ENCODE measurements at places on chromosomes 3 and 15.
A peak's percentile ranks its signal among the peaks of the same experiment; 100 is the strongest.

- no peak for DNase-seq
These were observed 577.7 kb downstream of the FOXP1 start for GRCh38 chr3:71005702-71006321.

DNA sequence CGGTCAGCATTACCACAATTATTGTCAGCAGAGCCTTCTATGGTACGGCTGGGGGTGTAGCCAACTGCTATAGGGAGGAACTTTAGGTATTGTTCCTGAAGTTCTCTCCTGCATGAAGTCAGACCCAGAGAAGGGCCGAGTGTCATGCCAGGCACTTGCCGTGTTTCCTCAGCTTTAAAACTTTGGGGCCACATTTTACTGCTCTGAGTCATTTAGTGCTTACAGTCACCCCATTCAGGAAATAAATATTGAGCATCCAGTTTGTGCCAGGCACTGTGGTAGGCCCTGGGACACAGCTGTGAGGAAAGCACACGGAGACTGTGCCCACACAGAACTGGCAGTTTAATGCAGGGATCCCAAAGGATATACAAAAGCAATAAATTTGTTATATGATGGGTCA lies 54.5 kb upstream of the APEH start:
- DNase-seq, result no peak

DNA sequence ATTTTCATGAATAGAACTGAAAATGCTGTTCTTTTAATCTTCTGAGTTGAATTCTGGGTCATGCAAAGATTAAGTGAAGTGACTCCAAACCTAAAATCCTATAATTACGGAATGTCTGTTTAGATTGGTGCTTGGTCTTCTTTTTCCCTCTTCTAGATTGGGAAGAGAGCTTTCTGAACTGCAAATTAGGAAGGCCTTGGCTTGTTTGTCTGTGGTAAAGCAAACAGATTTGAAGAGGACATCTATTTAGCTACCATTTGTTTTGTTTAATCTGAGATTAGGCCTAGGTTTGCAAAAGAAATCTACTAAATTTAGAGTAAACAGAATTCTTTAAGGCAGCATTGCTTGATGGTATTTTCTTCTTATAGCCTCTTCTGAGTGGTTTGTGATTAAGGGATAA lies 23.5 kb downstream of the PAQR9 start:
- DNase-seq, result no peak

- DNase-seq, result no peak
These were observed 2.3 kb downstream of the SUCNR1 start for GRCh38 chr3:151875759-151876158.

DNA sequence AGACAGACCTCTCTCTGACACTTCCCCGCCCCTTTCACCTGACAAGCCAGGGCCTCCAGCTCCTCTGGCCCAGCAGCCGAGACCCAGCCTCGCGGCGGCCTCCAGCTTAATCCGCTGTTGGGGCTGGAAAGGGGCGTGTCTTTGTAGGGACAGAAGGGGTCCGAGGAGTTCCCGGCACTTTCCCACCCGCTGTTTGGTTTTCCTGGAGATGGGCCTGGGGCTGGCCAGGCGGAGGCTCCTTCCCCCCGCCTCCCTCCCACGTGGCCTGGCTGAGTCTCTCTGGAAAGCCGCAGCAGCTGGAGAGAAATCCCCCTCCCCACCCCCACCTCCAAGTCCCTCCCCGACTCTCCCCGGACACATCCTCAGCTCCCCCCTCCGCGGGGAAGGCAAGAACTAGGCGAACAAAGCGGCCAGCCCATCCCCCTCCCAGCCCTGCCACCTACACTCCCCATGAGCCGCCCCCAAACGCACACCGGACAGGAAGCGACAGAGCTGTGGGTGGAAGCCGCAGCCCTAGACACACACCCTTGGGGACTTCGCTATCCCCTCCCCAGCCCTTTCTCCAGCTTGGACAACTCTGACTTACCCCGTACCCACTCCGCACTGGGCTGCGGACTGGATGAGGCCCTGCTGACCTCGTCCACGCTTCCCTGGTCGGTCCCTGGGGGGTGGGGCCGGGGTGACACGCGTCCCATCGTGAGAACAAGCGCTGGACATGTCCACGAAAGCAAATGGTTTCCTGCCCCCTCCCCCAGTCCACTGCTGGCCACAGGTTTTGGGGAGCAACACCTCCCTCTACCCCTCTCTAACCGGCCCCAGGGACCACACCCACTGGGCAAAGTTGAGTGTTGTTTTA lies 1.2 kb downstream of the IGDCC4 start:
- DNase-seq, result no peak

DNA sequence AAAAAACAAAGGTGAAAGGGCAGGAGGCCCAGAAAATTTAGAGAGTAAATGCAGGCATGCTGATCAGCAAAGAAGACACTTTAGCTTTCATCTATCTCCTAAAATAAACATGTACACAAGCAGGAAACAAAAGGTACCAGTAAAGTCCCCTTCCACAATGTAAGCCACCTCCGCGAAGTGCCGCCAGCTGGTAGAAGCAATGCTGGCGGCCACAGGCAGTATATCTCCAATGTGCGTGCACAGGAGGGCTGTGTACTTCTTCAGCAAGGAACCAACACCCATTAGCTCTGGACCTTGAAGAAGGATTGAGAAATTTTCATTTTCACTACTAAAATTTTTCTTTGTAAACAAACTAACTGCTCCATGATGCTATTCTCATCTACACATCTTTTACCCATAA lies 75.4 kb downstream of the HERC2 start:
- DNase-seq, result no peak

- no peak for DNase-seq
These were observed 6.1 kb upstream of the OSTN start for GRCh38 chr3:191192941-191193340.

DNA sequence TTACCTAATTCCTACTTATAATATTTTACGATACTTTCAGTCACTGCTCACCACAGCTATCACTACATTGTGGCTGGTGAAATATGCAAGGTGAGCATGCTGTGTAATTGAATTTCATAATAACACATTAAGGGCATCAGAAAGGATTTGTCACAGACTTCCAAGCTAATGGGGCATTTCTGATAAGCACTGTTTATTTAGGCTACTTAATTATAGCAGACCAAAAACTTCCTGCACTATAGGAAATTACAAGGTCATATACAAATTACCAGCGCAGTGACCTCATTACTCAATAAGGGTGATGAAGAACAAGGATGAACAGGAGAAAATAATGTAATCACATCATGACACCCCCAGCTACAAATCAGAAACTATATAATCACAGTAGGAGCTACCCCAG lies 88.6 kb upstream of the FAM3D start:
- no peak for DNase-seq

GRCh38 chr3:148332509-148332908 lies 365.2 kb upstream of the AGTR1 start:
- DNase-seq, result no peak

- no peak for DNase-seq
These were observed 45.2 kb downstream of the CDCP1 start for GRCh38 chr3:45100981-45101407.

- no peak for DNase-seq
These were observed 305.5 kb downstream of the GRM7 start for GRCh38 chr3:7166460-7166859.

DNA sequence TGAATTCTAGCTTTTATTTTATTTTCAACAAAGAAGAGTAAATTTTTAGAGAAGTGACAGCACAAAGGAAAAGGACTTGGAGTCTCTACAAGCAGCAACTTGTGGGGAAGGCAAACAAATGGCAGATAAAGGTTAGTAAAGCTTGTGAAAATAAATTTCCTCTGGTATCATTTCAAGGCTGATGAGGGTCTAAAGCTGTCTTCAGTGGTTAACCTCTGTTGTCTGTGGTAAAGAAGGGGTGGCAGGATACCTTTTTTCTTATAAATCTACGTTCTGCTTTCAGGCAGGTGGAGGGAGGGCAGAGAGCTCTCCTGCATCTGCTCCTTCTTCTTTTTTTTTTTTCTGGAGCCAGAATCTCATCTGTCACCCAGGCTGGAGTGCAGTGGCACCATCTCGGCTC lies 50.5 kb downstream of the NMD3 start:
- no peak for DNase-seq

DNA sequence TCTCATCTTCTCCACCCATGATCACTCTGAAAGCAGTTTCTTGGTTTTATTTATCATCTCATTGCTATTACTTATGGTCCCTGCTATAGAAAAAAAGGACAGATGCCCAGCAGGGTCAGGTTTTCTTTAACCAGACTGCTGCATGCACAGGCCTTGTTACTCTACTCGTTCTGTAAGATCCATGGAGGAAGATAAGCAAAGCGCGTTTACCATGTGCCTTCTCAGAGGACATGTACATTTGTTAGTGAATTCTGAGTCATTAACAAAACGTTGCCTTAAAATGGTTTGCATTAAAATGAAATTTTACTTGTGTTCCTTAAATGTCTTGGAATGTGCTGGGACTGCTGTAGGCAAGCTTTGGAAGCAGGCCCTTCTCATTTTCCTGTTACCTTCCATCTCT lies 657.3 kb upstream of the KCNMB2 start:
- DNase-seq, result no peak

DNA sequence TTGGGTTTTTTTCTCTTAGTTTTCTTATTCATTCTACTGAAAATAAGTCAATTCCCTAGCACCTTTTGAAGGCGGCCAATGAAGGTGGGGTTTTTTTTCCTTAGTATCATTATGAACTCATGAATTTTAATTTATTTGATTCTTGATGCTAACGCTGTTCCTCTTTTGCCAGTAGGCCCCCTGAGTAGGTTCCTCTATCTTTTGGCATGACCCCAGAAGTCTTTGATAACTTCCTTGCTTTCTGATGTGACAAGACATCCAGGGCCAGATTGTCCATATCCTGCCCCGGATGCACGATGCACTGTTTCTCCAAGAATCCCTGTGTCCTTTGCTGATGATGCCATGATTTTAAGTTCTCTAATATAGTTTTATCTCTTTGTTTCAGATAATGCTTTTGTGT lies 20.6 kb downstream of the LRRK1 start:
- no peak for DNase-seq

DNA sequence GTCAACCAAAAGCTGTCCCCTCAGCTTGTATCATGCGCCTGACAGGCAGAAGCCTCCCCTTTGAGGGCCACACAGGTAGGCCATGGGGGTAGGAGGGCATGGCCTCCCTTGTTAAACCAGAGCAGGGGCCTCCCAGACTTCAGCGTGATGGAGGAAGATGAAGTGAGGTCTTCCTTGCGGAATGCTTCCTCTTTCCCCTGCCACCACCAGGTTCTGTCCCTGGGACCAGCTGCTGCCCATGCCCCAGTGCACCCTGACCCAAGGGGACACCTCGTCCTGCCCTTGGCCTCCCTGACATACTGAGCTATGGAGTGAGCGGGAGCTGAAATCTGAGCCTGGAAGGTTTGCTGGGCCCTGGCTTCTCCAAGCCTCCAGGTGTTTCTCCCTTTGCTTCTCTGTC lies 26.7 kb downstream of the SSUH2 start:
- no peak for DNase-seq

- no peak for DNase-seq
These were observed 648.8 kb upstream of the KCNMB2 start for GRCh38 chr3:177887475-177887874.

DNA sequence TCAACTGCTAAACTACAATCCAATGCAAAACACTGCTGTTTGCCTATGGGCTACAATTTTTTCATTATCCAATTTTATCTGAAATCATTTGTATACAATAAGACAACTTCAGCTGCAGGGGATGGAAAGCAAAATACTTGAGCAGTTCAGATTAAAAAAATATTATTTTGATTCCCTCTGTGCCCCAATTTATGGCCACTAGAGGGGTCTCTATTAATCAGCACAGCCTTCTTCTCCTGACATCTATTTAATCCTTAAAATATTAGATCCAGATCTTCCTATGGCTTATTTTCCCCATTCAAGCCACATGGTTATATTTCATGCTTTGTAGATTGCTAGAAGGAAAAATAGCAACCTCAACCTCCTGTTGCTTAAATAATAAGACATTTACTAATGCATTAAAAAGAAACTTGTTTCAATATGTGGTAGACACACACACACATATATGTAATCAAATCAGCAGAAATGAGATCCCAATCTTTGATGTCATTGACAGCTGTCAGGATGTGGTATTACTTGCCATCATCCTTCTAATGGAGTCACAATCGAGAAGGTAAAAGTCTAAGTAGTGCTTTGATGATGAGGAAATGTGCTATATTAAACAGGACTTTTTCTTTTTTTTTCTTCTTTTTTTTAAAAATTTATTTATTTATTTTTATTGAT lies 104.2 kb downstream of the P2RY1 start:
- no peak for DNase-seq

- no peak for DNase-seq
These were observed 11.3 kb upstream of the LIMD1 start for GRCh38 chr3:45583021-45583851.

DNA sequence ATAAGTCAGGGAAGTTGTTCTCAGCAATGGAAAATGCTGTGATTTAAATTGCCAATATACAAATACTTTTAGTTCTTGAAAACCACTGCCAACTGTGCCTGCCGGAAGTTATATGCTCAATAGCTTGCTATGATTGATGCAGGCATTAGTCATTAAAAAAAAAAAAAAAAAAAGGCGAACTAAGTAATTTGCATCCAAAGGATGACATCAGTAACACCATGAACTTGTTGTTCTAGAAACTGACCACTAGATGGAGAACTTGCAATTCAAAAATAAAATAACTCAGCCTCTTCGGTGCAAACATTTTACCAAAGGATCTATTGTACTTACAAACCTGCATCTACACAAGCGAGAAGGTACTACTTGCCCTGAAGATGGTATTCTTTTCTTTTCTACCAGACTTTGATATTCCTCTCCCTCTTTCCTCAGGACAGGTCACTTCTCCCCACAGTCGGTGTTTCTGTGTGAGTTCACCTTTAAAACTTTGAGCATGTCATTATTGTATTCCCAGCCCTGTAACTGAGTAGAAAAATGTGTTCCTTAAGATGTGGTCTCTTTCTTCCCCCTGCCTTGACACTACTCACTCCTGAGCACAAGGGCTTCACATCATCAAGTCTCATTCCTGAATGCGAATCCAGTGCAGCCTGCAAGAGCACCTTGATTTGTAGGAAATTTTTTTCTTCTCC lies 115.0 kb upstream of the VEPH1 start:
- peak; percentile 43 for DNase-seq

DNA sequence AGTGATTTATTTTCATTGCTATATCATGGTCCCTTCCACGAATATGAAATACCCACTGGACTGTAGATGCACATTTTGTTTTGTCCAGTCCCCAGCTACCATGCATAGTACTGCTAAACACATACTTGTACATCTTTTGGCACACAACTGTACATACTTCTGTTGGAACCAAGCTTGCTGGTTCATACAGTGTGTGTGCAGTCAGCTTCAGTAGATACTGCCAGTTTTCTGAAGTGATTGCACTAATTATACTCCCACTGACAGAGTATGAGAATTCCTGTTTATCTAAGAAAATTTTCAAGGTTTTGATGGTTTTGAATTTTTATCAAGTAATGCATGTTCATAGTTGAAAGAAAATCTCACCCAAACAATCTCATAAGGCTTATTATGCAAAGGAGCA lies 100.7 kb upstream of the LMCD1 start:
- no peak for DNase-seq

DNA sequence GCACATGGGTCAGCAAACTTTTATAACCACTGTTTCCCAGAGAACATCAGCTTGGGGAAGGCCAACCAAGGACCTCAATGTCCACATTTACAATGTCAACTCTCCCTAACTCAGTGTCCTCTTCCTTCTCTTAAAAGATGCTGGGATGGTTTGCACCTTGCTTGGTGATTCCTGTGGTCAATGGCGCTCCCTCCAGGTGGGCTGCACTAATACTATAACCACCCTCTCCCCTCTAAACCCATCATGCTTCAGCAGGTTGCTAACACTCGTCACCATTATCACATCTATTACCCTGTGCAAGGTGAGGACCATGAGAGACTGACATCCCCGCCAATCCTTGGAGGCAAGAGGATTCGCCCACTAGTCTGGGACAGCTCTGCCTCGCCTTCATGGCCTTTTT lies 65.2 kb downstream of the FRMD5 start:
- DNase-seq, result no peak
